ENCODE measurements at places on chromosomes 11 and 22.

GRCh38 chr22:46050451-46050845 lies 73.5 kb upstream of the WNT7B start:
- no peak for DNase-seq

DNA sequence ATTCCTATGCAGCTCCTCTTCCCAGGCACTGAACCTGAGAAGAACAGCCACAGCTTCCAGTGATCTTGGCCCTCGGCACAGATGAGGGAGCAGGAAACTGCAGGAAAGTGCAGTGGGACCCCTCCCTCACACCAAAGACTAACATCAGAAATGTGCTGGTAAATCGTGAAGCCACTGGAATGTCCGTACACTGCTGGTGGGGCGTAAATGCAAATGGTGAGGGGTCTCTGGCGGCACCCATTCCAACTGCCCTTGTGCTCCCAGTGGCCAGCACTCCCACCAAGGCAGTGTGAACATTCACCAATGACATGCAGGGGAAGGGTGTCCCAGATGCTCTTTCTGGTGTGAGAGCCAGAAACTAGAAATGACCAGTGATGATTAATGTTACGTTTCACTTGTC lies 574.0 kb downstream of the BRD1 start:
- DNase-seq: no peak

GRCh38 chr11:49995565-49995964 lies 13.2 kb upstream of the OR4C12 start:
- no peak for DNase-seq

GRCh38 chr11:21615955-21616371 lies 576.9 kb upstream of the ANO5 start:
- no peak for DNase-seq

DNA sequence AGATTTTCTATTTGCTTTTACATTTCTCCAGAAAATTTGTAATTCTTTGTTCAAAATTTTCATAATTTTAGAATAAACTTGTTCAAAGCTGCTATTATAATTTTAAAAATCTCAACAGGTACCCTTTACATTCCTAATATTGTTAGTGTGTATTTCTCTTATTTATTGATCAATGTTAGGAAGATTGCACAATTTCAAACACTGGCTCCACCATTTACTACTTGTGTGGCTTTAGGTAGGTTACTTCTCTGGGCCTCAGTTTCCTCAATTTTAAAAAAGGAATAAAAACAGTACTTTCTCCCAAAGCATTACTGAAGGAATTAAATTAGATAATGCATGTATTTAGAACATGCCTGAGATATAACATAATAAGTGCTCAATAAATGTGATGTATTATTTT lies 180.2 kb downstream of the SBF2 start:
- no peak for DNase-seq

- DNase-seq: no peak
Observed at GRCh38 chr11:83540728-83541127, 254.6 kb upstream of the CCDC90B start.

DNA sequence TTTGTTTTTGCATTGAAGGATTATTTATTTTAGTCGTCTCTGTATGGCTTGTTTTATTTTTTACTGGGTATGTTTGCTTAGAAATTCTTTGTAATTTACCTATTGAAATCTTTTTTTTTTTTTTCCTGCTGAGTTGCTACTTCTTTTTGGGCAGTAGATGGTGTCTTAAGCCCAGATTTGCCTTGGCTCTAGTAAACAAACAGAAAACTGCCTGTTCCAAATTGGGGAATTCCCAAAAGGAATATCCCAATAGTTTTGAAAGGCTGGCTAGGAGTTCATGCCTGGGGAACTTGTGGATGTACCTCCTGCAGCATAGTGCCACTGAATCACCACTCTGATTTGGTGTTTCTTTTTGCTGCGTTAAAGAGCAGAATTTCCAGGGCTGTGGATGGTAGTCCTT lies 17.7 kb downstream of the PAMR1 start:
- DNase-seq: no peak

All from activated naive CD4-positive, alpha-beta T cell (primary cell).